Stimulated activated CD4-positive, alpha-beta T cell treated with anti-CD3 and anti-CD28 coated beads, Interleukin-1b, Interleukin-23, amount 100 ng/mL, for 1 hour (primary cell): ENCODE measurements at places on chromosomes 5 and 9.

GRCh38 chr5:10384483-10384882 is 31.0 kb downstream of the MARCHF6 start:
- DNase-seq, result no peak

DNA sequence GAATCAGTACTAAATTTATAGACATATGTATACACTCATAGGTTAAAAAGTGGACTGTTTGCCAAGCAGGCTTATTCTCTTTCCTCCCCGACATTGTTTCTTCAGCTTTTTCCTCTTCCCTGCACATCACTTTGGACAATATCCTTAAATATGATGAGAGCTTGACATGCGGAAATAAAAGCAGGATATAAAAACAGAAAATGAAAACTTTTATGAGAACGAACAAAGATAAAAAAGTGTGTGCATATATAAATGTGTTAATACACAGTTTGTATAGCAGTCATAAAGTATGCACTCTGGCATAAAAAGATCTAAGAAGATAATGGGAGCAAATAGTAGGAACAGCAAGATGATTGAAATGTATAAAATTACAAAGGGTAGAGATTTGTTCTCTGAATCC is 86.4 kb upstream of the IFNE start:
- DNase-seq, result no peak

- no peak for DNase-seq
These were observed 13.2 kb upstream of the ICE1 start for GRCh38 chr5:5409151-5409810.

DNA sequence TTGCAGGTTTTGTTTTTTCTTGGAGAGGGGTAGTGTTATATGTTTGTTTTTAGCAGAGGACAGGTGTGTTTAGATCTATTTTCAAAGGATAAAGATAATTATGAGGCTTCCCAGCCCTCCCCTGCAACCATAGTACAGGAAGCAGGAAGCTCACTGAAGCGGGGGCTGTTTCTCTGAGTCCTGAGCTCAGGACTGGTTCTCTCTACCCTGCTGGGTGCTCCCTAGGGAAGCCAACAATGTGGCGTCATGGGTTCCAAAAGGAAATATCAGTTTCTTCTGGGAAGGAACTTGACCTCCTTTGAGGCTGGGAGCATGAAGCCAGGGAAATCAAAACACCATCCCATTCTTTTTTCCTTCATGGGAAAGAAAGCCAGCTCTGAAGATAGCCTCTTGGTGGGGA is 62.2 kb downstream of the RAD23B start:
- DNase-seq, result no peak

- no peak for DNase-seq
These were observed 178.8 kb upstream of the NREP start for GRCh38 chr5:111935835-111936234.

GRCh38 chr5:53965459-53965858 is 344.9 kb downstream of the ARL15 start:
- DNase-seq, result no peak

GRCh38 chr5:18560602-18561001 is 926.3 kb downstream of the TAF11L14 start:
- no peak for DNase-seq

DNA sequence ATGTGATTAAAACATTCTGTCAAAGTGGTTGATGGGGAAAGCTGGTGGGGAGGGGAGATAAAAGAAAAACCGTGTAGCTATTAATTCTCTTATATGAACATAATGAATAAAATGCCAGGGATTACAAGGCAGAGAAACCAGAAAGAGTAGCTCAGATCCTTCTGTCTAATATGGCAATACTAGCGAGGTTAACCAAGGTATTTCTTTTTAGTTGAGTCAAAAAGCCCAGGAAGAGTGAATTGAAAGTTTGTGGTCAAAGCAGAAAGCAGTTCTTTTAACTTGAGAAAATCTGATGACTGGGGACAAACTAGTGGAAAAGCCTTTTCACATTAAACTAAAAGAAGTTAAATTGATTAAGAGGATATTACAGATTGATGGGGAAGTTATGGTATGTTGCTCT is 76.0 kb downstream of the ERBIN start:
- no peak for DNase-seq
